ENCODE measurements at places on chromosomes 11 and 22.

GRCh38 chr11:101226617-101227016, 97.0 kb upstream of the PGR start:
- no peak for DNase-seq

DNA sequence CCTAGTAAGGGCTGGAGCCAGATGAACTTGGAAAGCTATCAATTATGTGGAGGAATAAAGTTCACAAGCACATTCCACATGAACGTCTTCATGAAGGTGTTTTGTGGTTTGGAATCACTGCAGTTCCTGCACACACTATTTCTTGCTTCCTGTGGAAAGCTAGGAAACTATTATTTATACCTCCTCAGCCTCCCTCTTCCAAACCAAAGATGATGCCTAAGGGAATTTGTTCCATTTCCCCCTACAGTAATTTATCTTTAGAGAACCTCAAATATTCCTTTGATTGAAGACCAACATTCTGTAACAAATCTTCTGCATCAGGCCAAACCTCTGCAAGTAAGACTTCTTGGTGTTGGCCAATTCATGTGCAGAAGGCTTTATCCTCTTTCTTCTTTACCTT, 115.8 kb upstream of the ARHGAP20 start:
- DNase-seq: no peak

GRCh38 chr11:10221342-10221741, 72.7 kb downstream of the SBF2 start:
- DNase-seq: no peak

GRCh38 chr11:94219771-94220170, 84.6 kb upstream of the IZUMO1R start:
- no peak for DNase-seq

DNA sequence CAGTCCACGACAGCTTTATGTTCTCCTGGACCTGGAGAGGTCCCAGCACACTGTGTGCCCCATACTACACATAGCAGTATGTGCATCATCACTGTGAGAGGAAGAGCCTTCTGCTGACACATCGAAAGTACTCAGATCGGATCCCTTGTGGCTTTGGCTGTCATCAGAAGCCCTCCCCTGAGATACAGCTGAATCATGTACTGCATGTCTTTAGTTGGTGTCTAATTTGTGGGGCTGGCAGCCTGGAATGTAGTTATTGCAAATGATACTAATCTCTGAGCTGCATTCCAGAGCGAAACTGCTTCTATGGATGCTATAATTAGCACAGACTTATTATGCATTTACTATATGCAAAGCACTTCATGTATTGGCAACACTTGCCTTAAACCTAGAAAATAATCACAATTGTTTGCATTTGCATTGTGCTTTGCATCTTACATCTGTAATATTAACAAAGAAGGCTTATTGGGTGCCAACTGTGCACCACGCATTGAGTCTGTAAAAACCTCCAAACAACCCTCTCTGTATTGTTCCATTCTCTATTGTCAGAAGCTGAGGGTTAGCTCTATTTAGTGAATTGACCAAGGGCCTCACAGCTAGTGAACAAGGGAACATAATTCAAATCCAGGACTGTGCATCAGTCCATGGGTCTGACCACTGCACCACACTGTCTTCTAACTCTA, 89.2 kb upstream of the CRTAM start:
- peak; percentile 49 for DNase-seq

GRCh38 chr11:11400635-11401232, 47.7 kb upstream of the CSNK2A3 start:
- DNase-seq: no peak
